Left ventricle myocardium inferior (tissue), 1 donor: ENCODE measurements at places on chromosomes 6 and 20. TPM values are rescaled to one million over a fixed set of nuclear protein-coding genes. Genes with fewer than 3 reads are reported as not detected.

- no peak for DNase-seq
Measured at GRCh38 chr6:77633993-77634715, 18.7 kb upstream of the MEI4 start.

- no peak for DNase-seq
Measured at GRCh38 chr6:11432713-11433450, 104.7 kb upstream of the TMEM170B start.

- DNase-seq: no peak
Measured at GRCh38 chr6:21171801-21172200, 421.8 kb upstream of the SOX4 start.

- no peak for DNase-seq
Measured at GRCh38 chr6:150800674-150801314, 64.7 kb upstream of the MTHFD1L start.

DNA sequence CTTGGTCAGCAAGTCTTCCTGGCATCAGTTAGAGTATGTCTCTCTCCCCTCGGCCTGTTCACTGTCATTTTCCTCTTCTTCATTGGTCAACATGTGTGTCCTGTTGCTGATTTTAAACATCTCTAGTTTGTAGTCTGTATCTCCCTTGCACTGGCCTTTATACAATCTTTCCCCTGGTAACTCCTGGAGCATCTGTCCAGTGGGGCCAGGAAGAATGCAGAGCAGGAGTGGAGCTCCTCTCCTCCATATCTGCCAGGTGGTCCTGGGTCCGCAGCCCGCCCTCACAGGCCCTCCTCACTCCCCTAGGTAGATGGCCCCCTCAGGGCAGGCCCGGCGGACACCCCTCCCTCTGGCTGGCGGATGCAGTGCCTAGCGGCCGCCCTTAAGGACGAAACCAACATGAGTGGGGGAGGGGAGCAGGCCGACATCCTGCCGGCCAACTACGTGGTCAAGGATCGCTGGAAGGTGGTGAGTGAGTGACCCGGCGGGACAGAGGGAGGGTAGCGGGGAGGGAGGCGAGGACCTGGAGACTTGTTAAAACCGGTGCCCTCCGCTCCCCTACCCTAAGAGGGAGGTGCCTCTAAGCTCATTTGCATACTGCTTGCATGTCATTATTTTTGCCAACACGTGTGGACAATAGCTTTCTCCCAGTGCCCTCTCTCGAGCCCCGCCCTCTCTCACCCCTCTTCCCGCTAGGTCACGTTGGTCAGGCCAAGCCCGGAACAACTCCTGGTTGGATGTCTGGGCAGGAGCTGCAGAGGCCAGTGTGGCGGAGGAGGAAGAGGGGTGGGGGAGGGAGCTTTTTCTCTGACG lies 3.2 kb downstream of the TTBK1 start:
- DNase-seq: peak; percentile 51

- DNase-seq: no peak
Measured at GRCh38 chr6:133969921-133970295, 16.9 kb downstream of the TBPL1 start.

GRCh38 chr6:138622967-138623366 lies 123.7 kb upstream of the NHSL1 start:
- no peak for DNase-seq

DNA sequence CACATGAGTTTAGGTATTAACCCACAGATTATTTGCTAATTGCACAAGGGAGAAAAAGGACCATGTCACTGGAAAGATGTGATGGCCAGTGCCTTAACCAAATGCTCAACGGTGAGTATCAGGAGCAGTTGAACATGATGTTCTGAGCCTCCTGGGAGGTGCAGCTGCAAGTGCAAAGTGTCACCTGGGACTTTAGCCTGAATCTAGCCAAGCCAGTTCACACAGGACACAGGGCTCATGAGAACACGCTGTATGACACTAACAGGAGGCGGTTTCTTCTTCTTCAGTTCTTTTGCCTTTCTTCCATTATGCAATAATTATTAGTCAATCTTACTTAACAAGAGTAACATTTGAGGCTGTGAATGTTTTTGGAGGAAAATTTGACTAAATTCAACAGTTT lies 225.3 kb downstream of the THBS2 start:
- DNase-seq: no peak

DNA sequence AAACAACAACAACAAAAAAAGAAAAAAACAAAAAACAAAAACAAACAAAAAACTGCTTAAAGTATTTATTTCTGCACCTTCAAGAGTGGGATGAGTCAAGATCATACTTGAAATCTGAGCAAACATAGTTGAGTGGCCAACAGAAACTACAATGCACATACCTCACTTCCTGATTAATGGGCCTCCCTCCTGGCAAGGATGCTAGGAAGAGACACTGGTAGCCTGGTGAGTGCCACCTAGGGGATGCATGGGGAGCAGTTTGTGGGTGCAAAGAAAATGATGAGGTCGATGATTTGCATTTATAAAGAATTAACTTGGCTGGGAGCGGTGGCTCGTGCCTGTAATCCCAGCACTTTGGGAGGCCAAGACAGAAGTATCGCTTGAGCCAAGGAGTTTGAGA lies 808.1 kb downstream of the MAFB start:
- DNase-seq: no peak

- DNase-seq: no peak
Measured at GRCh38 chr6:135251498-135252441, 70.7 kb downstream of the MYB start.

DNA sequence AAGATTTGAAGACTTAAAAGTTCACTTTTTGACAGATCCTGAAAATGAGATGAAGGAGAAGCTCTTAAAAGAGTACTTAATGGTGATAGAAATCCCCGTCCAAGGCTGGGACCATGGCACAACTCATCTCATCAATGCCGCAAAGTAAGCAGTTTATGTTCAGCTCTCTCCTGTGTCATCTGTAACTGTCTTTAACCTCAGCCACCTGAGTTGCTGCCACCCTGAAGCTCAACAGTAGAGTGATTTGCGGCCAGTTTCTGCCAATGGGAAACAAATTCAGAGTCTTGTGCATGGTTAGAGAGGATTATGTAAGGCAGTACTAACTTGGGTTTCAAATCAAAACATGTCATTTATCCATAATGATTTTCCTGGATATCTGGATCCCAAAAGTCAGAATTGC lies 10.1 kb downstream of the TNFAIP3 start:
- no peak for DNase-seq

DNA sequence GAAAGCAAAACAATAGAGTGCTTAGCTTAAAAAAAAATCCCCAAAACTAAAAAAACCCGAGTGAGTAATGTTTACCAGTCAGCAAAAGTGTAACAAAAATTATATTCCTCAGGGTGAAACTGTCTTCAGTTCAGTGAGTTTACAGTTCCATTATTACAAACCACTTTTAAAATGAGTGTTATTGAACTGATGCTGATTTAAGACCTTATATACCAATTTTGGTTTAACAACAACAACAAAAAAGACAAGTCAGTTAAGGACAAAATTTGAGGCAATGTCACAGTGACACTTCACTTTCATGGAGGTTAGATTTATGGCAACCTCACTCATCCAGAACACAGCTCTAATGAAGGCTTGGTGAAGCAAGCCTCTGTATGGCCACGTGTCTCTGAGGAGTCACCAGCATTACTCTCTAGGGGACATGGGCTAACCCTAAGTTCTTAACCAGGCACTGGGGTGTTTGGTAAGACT lies 630.8 kb downstream of the PHF3 start:
- no peak for DNase-seq

- DNase-seq: peak; percentile 91
Measured at GRCh38 chr20:50308513-50309279, 118.1 kb downstream of the CEBPB start.

- no peak for DNase-seq
Measured at GRCh38 chr6:44228031-44228430, 4.6 kb downstream of the SLC29A1 start.

DNA sequence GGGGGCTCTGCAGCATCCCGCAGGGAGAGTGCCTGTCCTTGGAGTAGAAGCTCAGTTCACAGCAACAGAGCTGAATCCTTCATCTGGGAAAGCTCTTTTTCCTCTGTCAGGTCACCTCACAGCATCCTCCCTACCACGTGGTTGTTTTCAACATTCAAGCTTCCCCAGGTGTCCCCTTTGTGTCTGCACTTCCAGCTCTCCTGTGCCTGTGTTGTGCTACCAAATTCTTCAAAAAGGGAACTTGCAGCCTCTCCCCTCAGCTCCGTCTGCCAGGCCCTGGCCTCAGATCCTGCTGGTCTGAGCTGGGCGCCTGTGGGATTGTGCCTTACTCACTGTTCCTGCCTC lies 108.4 kb downstream of the FOXF2 start:
- no peak for DNase-seq

DNA sequence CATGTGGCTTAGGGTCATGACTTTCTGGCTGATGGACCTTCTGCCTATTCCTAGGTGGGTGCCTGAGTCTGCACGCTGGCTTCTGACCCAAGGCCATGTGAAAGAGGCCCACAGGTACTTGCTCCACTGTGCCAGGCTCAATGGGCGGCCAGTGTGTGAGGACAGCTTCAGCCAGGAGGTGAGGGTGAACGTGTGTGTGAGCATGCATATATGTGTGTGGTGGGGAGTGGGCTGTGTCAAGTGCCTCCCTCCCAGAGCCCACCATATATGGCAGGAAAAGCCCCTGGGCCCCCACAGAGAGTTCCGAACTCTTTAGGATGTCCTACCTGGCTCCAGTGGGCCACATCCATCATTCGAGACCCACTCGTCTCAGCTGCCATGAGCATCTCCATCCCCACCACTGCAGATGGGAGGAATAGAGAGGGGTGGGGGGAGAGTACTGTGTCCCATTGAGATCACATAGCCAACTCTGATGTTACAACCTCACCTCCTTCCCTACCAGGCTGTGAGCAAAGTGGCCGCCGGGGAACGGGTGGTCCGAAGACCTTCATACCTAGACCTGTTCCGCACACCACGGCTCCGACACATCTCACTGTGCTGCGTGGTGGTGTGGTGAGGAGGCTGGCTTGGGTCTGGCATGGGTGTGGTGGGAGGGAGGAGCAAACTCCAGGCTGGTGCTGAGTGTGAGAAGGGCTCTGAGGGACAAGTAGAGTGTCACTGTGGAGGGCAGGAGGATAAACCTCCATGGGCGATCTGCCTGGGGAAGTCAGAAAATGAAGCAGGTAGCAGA lies 3.2 kb downstream of the SLC22A7 start:
- no peak for DNase-seq

DNA sequence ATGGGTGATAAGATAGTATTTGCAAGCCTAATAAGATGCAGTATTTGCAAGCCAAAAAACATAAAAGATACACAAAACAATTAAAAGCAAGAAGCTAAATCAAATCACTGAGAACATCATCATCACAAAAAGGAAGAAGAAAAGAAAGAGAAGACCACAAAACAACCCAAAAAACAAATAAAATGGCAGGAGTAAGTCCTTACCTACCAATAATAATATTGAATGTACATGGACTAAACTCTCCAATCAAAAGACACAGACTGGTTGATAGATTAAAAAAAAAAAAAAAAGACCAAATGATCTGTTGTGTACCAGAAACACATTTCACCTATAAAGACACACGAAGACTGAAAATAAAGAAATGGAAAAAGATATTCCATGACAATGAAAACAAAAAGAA lies 37.7 kb downstream of the ECHDC1 start:
- no peak for DNase-seq

DNA sequence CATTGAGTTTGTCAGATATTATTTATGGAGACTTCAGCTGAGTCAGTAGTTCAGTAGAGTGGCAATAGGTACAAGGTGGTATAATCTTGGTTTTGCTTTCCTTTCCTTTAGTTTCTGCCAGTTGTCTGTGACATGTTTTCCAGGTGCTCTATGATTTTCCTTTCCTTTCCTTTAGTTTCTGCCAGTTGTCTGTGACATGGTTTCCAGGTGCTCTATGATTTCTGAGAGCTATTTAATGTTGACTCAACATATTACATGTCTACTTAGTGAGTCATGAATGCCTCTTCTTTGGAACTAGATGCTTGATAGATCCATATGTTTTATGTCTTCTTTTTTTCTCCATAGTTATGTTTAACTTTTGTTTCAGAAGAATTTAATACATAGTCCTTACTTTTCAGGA lies 186.4 kb upstream of the DEFB112 start:
- no peak for DNase-seq

DNA sequence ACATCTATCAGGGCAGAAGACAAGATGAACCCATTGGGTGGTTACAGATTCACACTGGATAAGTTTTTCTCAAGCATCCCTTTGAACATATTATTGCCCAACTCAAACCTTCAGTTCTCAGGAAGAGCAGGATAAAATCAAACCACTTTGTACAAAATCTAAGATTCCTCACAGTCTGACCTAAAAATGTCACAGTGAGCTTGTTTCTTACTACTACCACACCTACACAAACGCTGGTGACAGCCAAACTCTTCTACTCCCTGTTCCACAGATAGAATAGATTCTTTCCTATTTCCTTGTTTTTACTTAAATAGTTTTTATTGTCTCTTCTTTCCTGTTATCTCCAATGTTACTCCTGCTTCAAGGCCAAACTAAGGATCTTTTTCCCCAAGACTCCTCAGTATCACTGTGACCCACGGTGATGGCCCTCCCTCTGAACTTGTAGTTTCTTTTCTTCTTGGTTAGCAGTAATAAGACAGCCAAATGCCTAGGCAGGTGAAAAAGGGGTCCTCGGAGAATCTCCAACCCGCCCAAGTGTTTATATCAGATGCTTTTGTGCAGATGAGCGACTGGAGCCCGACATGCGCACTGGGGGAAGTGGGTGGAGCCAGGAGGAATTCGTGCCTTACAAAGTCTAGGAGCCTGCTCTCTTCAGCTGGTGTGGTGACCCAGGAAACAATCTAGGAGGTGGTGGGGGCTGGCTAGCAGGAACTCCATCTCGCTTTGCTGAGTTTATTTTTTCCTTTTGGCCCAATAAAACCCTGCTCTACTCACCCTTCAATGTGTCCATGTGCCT lies 53.4 kb downstream of the SEL1L2 start:
- no peak for DNase-seq

- no peak for DNase-seq
Measured at GRCh38 chr6:107698146-107698545, 126.0 kb downstream of the SCML4 start.

DNA sequence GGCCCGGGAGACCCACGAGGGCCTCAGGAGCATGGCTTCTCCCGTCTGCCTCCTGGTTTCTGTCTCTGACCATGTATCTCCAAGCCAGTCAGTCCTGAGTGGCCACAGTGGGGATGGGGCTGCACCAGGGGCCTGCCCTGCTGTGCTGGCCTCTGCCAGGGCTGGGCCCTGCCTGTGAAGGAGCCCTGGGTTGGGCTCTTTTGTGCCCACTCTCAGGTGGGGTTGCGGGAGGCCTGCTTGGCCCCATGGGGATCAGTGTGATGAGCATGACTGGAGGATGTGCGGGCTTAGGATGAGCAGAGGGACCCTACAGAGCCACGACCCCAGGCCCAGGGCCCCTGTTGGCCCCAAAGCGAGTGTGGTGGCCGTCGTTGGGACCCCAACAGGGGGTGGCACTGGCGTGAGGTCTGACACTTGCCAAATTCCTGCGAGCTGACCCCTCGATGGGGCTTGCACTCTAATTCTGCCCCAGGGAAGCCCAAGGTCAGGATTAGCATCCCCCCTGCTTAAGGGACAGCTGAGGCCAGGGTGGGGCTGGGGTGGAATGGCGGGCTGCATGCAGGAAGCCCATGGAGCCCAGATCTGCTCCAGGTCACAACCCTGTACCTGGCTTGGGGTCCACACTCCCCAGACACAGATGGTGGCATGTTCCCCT lies 90.0 kb upstream of the BHLHE23 start:
- DNase-seq: peak; percentile 2

- no peak for DNase-seq
Measured at GRCh38 chr20:57079031-57080005, 187.1 kb downstream of the BMP7 start.

GRCh38 chr20:53253668-53254067 lies 281.5 kb downstream of the TSHZ2 start:
- no peak for DNase-seq

CTAGE9 gene
- not detected for total RNA-seq

UNC5CL gene
- 0.27 TPM for total RNA-seq

LRRC73 gene
- total RNA-seq: 1.6 TPM

DCBLD1 gene
- 5.5 TPM for total RNA-seq

OPRM1 gene
- not detected for total RNA-seq

TRIM31 gene
- total RNA-seq: not detected

UBE2V1 gene
- total RNA-seq: 77.1 TPM
